ENCODE measurements at places on chromosomes 4 and X.

DNA sequence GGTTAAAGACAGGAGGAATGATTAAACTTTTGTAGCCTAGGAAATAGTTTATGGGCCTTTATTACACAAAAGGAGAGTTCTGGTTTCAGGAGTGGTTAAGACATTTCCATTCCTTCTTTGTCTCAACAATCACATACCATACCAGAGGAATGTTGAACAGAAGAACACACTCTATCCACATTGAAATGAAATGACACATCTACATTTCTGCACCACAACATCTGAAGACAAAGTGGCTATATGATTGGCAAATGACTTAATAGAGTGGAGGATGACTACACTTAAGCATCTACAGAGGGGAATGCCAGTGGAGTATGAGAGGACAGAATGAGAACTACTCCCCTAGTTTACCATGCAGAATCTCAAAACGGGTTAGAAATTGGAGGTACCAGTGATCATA lies 8.0 kb downstream of the CYP2U1 start:
- DNase-seq, result peak; percentile 44

- peak; percentile 86 for DNase-seq
Observed at GRCh38 chr4:124641715-124642381, 70.7 kb downstream of the ANKRD50 start.

DNA sequence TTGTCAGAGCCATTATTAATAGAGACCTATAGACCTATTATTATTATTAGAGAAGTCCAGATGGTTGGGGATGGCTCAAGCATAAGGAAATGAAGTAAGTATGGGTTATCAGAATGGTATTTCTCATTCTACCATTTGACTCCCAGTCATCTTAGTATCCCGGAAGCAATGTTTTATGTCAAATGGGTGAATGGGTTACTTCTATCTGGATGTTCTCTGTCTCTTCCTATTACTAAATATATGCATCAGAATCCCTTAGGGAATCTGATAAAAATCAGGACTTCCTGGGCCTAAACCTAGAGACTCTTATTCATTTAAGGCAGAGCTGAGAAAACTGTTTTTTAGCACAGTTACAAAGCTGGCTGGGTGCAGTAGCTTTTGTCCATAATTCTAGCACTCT lies 149.9 kb downstream of the SLC10A7 start:
- no peak for DNase-seq

GRCh38 chr4:149247164-149247563 lies 568.5 kb downstream of the IQCM start:
- peak; percentile 6 for DNase-seq
